ENCODE measurements at places on chromosomes 2 and 18.

DNA sequence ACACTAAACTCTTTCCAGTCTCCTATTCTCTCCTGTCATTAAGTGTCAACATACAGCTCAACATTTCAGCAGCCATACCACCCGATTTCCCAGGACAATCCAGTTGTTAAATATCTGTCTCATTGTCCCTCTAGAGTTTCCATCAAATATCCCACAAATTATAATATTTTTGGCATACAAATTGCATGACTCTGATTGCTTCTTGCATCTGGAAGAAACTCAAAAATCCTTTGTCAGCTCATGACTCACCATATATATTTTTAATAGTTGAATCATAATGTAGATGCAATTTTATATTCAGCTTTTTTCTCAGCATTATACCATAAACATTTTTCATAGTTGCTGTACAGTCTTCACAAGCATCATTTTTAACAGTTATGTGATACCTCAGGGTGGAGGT is 7.2 kb downstream of the SLC30A3 start:
- no peak for DNase-seq

DNA sequence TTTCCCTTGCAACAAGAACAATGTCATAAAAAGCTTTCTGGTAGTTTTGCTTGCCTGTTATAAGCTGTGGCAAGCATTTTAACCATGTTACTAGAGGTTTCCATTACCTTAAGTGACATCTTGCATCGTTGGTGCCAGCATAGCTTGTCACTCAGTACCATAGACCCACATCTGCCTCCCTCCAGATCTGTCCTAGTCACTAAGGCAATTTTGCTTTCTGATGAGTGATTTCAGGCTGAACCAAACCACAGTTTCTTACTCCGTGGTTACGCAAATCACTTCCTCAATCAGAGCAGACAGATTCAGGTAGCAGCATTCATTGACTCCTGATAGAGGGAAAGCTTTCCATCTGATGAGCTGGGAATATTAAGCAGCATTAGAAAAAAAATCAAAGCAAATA is 1057.5 kb upstream of the FAM98A start:
- no peak for DNase-seq

DNA sequence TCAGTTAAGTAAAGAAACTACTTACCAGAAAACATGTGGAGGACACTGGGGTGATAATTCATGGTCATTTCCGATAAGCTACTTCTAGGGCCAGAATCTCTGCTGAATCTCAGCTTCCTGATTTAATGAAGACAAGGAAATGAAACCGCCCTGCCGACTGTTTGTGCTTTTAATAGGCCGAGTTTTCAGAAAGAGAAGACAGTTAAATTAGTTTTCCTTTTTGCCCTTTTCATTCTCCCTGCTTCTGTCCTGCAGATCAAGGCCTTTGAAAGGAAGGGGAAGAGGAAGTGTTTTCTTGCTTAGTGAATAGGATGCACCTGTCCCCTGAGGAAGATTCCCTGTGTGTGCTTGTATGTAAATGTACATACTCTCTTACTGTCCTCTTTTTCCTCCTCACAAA is 126.6 kb downstream of the SH3RF3 start:
- DNase-seq, result no peak

- no peak for DNase-seq
These were observed 35.8 kb upstream of the GPC1 start for GRCh38 chr2:240399419-240400324.

- no peak for DNase-seq
These were observed 44.3 kb upstream of the GPR39 start for GRCh38 chr2:132372276-132372675.

- no peak for DNase-seq
These were observed 233.4 kb downstream of the MREG start for GRCh38 chr2:215779912-215780311.

DNA sequence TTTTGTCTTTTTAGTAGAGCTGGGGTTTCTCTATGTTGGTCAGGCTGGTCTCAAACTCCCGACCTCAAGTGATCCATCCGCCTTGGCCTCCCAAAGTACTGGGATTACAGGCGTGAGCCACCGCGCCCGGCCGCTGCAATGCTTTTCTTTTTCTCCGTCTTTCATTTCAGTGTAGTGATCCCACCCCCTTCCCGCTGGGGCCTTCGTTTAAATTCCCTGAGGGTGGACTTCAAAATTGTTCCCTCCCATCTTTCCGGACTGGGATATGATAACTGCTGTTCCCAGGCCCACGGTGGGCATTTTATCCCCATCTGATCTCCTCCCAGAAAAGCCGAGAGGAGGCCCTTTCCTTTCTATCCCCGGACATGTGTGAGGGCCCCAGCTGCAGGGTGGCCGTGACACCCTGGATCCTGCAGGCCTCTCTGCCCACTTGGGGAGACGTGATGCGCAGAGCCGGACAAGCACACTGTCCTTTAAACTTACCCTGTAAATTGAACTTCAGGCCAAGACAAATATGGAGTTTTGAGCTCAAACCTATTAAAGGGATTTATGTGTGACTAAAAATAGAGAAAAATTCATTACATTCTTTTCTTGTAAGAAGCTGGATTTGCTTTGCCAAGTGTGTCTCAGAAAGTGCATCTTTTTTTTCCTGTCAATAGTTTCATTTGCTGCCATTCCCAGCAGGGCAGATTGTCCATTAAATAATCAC is 54.5 kb upstream of the AFF3 start:
- DNase-seq, result peak; percentile 41

DNA sequence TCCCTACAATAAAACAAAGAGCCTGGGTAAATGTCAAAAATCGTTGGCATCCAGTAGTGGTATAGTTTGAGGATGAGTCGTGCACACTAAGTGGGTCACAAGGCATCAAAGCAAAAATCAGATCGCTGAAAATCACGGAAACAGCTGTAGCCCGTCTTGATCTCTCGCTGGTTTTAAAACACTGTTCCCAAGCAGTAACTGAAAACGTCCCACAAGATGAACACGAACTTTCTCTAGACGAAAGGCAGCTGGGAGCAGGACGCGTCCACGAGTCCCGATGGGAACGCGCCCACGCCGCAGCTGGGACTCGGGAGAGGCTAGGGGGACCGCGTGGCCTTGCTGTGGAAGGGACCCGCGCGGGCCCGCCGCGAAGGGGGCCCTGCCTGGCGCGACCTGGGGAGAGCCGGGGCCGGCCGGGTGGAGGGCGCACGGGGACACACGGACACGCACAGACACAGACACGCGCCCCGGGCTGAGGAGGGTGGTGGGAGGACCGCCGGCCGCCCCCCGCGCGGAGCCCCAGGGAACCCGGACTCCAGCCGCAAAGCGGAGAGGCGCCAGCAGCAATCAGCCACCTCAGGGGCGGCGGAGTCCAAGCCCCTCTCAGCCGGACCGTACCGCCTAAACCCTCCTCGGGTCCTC is 651 bp downstream of the STK17B start:
- DNase-seq, result no peak

- DNase-seq, result no peak
These were observed 433.7 kb downstream of the BCL11A start for GRCh38 chr2:60119778-60120177.

- no peak for DNase-seq
These were observed 60.1 kb downstream of the SPIRE1 start for GRCh38 chr18:12597760-12598159.

- DNase-seq, result no peak
These were observed 327.2 kb upstream of the TRIB2 start for GRCh38 chr2:12389344-12390045.

GRCh38 chr2:239285071-239285931 is 115.5 kb downstream of the HDAC4 start:
- DNase-seq, result no peak

DNA sequence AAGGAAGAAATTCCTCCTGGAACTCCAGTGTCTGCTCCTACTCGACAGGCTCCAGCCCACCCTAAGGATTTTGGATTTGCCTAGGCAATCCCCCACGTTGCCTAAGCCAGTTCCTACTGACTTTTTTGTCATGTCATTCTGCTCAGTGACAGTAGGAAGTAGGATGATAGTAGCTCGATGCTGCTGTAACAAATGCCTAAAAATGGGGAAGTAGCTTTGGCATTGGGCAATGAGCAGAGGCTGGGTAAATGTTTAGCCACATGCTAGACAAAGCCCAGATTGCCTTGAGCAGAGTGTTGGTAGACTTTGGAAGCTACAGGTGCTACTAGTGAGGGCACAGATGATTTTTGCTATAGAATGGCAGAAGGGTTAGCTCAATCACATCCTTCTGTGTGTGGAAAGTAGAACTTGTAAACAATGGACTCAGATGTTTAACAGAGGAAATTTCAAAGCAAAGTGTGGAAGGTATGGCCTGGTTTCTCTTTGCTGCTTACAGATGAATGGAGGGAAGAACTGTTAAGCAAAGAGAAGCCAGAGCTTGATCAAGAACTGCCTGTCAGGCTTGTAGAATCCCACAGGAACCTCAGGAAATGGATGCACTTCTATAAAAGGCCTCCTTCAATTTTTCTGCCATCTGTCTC is 154.8 kb downstream of the RNF144A start:
- DNase-seq, result no peak

GRCh38 chr2:241812730-241813643 is 4.0 kb downstream of the NEU4 start:
- no peak for DNase-seq
